ENCODE measurements at places on chromosomes 1 and 21. TPM values are rescaled to one million over a fixed set of nuclear protein-coding genes. Genes with fewer than 3 reads are reported as not detected.

GRCh38 chr1:67832737-67833601 is at the start of gene GNG12:
GNG12 (minus strand) TSS chr1:67833467; CDS start chr1:67707686, 125,781 bp downstream.
- peaks cover 20% of the 10 kb centered on the region for H3K4me1 ChIP-seq
- DNase-seq, result no peak
- no peaks in the 10 kb centered on the region for H3K36me3 ChIP-seq
- peaks cover 66% of the 10 kb centered on the region for H3K27me3 ChIP-seq
- peak within 1 kb of the TSS; percentile 11 for H3K4me3 ChIP-seq

GRCh38 chr1:1087351-1088028 is 13.4 kb upstream of the RNF223 start:
- no peak overlapping the region for H3K27ac ChIP-seq
- DNase-seq, result no peak
- no peaks in the 10 kb centered on the region for H3K4me1 ChIP-seq
- H3K4me3 ChIP-seq, result no peak overlapping the region
- H3K27me3 ChIP-seq, result no peaks in the 10 kb centered on the region
- H3K36me3 ChIP-seq, result no peaks in the 10 kb centered on the region

GJA8 gene
- polyA plus RNA-seq, result not detected

GRCh38 chr1:214637722-214638458 is 34.9 kb downstream of the CENPF start:
- no peak overlapping the region for H3K4me3 ChIP-seq
- no peak for DNase-seq
- no peak overlapping the region for H3K27ac ChIP-seq
- H3K4me1 ChIP-seq, result no peaks in the 10 kb centered on the region
- peaks cover 100% of the 10 kb centered on the region for H3K36me3 ChIP-seq

- no peak overlapping the region for H3K4me3 ChIP-seq
- H3K27me3 ChIP-seq, result no peaks in the 10 kb centered on the region
- H3K4me1 ChIP-seq, result no peaks in the 10 kb centered on the region
- DNase-seq, result no peak
- H3K36me3 ChIP-seq, result no peaks in the 10 kb centered on the region
- no peak overlapping the region for H3K27ac ChIP-seq
These were observed 52.7 kb downstream of the AGBL4 start for GRCh38 chr1:49971088-49971487.

- DNase-seq, result no peak
- peaks cover 25% of the 10 kb centered on the region for H3K4me1 ChIP-seq
- H3K36me3 ChIP-seq, result no peaks in the 10 kb centered on the region
- H3K27ac ChIP-seq, result no peak overlapping the region
These were observed 1.2 kb upstream of the EXTL1 start for GRCh38 chr1:26020330-26020768.

CFHR5 gene
- polyA plus RNA-seq, result not detected

GRCh38 chr1:234000557-234001041 is 96.1 kb downstream of the SLC35F3 start:
- no peaks in the 10 kb centered on the region for H3K27me3 ChIP-seq
- no peak overlapping the region for H3K4me3 ChIP-seq
- H3K36me3 ChIP-seq, result no peaks in the 10 kb centered on the region
- no peaks in the 10 kb centered on the region for H3K4me1 ChIP-seq
- H3K27ac ChIP-seq, result no peak overlapping the region
- DNase-seq, result no peak

GRCh38 chr1:93483200-93483599 is 35.3 kb downstream of the FNBP1L start:
- H3K36me3 ChIP-seq, result no peaks in the 10 kb centered on the region
- no peaks in the 10 kb centered on the region for H3K4me1 ChIP-seq
- DNase-seq, result no peak
- H3K27me3 ChIP-seq, result no peaks in the 10 kb centered on the region
- H3K4me3 ChIP-seq, result no peak overlapping the region
- no peak overlapping the region for H3K27ac ChIP-seq

DNA sequence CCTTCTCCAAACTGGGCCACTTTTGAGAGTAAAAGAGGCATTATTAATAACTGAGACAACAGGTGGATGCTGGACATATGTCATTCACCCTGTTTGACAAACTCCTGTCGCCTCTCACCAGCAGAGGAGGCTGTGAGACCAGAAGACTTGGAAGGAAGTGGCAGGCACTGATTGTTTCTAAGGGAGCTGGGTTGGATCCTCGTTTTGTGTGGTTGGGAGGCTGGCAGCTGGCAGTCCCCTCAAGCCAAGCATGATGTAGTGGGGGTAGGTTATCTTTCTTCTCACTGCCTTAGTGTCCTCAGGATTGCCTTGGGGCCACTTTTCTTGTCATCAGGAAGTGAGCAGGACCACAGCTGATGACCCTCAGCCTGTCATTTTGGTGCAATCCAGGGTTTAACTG is 86.5 kb upstream of the KCNJ15 start:
- no peaks in the 10 kb centered on the region for H3K27me3 ChIP-seq
- H3K4me3 ChIP-seq, result no peak overlapping the region
- no peaks in the 10 kb centered on the region for H3K36me3 ChIP-seq
- H3K27ac ChIP-seq, result no peak overlapping the region
- no peaks in the 10 kb centered on the region for H3K4me1 ChIP-seq
- DNase-seq, result peak; percentile 67

DNA sequence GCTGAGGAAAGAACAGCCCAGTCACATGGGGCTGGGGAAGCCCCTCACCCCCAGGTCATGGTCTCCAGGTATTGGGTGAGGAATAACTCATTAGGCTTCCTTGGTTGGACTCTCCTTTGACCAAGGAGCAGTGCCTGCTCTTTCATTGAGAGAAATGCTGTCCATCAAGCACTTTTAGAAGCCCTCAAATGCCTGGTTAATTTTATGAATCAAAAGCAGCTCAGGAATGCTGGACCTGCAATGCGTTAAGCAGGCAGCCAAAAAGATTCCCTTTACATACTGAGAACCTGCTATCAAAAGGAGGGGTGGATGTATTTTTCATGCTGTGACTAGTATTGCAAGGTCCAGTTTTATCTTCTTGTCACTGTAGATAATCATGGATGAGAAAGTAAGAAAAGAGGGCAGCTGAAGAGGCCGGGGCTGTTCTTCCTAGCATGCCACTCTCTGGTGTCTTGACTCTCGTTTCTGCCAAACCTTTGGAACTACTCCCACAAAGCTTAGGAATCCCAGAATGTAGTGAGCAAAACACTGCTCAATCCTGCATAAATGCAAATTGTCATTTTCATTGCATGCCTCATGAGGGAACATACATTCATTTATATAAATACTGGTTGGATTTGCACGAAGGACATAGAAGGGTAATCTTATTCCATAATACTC is 2.1 kb upstream of the CD58 start:
- H3K4me1 ChIP-seq, result peaks cover 57% of the 10 kb centered on the region
- H3K27ac ChIP-seq, result no peak overlapping the region
- H3K4me3 ChIP-seq, result no peak overlapping the region

DNA sequence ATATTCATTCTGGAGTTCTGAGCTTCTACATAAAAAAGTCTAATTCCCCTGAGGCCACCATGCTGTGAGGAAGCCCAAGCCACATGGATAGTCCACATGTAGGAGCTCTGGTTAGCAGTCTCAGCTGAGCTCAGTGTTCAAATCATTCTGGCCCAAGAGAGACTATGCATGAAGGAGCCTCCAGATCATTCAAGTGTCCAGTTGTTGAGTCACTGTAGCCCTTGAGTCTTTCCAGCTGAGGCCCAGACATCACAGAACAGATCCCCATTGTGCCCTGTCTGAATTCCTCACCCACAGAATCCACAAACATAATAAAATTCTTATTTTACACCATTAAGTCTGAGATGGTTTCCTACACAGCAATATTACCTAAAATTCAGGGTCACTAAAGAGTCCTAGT is 107.0 kb upstream of the NGF start:
- H3K27me3 ChIP-seq, result no peaks in the 10 kb centered on the region
- H3K36me3 ChIP-seq, result no peaks in the 10 kb centered on the region
- H3K4me3 ChIP-seq, result no peak overlapping the region
- DNase-seq, result no peak

- peak overlapping the region; percentile 78 for H3K27ac ChIP-seq
- no peaks in the 10 kb centered on the region for H3K27me3 ChIP-seq
- peaks cover 29% of the 10 kb centered on the region for H3K36me3 ChIP-seq
These were observed 1.1 kb upstream of the YBX1 start for GRCh38 chr1:42680921-42681683.

DNA sequence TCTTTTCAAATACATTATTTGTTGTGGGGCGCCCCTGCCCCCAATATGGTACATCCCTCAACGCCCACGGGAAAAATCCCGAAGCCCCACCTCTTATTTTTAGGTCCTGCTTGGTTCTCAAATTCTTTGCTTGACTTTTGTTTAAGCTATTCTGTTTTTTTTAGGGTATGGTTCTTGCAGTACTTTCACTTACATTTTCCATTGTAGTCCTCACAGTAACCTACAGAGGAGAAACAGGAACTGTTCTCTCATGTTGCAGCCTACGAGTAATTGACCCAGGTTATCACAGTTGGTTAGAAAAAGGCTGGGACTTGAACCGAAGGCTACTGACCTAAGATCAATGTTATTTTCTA is 697 bp upstream of the C21orf91 start:
- peak overlapping the region; percentile 85 for H3K4me3 ChIP-seq
- DNase-seq, result peak; percentile 67
- peak overlapping the region; percentile 74 for H3K27ac ChIP-seq
- peaks cover 16% of the 10 kb centered on the region for H3K4me1 ChIP-seq

Data from CD14-positive monocyte (primary cell).